ENCODE measurements at places on chromosomes 5 and 9.
A peak's percentile ranks its signal among the peaks of the same experiment; 100 is the strongest.

DNA sequence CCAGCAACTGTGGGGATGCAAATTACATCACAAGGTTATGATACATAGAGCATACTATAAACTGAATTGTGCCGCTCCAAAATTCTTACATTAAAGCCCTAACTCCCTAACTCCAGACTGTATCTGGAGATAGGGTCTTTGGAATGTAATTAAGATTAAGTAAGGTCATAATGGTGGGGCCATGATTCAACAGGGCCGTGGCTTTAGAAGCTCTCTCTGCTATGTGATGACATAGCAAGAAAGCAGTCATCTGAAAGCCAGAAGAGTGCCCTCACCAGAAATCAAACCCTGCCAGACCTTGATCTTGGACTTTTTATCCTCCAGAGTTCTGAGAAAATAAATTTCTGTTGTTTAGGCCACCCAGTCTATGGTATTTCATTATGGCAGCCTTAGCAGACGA lies 123.9 kb downstream of the FBXL17 start:
- peak; percentile 57 for DNase-seq

GRCh38 chr5:87313216-87313615 lies 45.5 kb downstream of the RASA1 start:
- DNase-seq, result no peak

- DNase-seq, result no peak
Observed at GRCh38 chr5:157457391-157457790, 2.6 kb upstream of the NIPAL4 start.

DNA sequence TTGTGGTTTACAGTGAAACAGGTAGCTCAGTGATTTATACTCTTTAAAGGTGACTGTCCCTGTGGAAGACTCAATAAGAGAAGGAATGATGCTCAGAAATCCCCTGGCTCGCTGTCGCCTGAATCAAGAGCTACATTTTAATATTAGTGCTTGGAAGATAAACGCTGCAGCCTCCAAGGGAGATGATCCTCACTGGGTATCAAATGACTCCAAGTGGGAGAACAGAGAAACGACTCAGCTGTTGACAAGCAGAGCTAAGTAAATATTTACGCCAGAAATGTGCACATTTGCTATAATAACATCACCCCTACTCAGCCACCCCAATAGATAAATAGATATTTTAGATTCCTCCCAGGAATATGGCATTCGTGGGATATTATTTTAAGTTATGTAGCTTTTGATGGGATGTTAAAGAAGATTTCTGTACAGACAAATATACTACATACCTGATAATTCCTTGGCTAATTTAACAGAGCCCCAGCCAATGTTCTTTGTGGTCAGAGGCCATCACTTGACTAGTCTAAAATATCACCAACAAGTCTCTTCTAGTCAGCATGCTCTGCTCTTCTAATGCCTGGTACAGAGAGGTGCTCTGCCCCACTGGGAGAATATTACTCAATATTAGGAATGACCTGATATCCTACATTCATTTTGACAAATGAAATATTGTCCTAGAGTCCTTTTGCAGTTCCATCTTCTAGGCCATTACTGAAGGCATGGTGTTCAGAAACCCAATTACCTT lies 18.3 kb upstream of the CCDC192 start:
- DNase-seq, result no peak

GRCh38 chr5:96022971-96023370 lies 61.3 kb upstream of the ELL2 start:
- no peak for DNase-seq

DNA sequence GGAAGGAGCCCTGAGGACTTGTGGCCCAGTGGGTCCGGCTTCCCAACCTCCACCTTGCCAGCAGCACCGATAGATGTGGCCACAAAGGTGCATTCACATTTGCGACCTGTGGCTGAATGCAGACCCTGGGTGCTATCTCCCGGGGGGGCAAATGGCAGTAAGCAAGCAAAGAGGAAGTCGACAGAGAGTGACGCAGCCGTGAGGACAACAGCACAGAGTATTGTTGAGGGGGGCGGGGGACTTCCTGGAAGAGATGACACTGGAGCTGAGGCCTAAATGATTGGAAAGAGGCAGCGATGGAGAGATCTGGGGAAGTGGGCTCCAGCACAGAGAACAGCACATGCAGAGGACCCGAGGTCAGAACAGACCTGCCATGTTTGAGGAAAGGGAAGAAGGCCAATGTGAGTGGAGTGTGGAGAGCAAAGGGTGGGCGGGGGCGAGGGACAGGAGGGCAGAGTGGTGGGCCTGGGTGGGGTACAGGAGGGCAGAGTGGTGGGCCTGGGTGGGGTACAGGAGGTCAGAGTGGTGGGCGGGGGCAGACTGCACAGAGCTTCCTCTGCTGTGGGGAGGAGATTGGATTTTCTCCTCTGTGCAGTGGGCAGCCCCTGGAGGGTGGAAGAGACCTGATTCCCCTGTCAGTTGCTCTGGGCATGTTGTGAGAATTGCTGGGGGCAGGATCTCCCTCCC lies 42.6 kb downstream of the ADAMTS2 start:
- no peak for DNase-seq

GRCh38 chr9:109997682-109998081 lies 210.3 kb downstream of the C9orf152 start:
- no peak for DNase-seq

GRCh38 chr9:96149533-96150280 lies 152.3 kb downstream of the HSD17B3 start:
- no peak for DNase-seq

- no peak for DNase-seq
Observed at GRCh38 chr9:38000735-38001134, 68.3 kb downstream of the SHB start.

DNA sequence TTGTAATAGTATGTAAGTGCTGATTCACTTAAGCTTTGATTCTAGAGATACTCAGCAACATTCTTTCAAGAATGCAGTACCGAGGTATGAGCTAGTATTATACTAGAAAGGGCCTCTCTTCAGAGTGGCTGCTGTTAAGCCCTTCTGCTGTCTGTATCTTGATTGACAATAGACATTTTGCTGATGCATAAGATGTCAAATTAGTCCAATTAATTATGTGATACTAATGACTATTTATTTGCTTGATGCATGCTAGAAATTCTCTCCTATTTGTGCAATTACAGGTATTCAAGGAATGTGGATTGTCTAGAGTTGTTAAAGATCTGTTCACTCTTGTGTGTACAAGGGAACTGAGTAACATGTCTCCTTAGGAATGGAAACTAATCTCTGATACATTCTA lies 92.3 kb upstream of the PTGER4 start:
- DNase-seq, result no peak

- no peak for DNase-seq
Observed at GRCh38 chr9:127492616-127493015, 41.3 kb downstream of the LRSAM1 start.

DNA sequence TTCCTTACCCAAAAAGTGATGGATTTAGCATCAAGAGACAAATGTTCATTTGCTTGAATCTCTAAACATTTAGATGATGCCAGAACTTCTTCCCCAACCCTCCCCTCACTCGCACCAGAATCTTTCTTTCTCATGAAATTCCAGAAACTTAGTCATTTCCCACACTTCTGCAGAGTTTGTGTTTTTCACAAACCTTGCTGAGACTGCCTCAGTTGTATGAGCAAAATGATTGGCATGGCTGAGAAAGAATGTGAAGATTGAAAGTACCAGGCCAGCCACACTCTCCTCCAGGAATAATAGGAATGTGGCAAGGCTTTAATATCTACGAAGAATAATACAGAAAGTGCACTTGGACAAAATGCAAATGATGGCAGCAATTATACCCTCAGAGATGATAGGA lies 428.3 kb upstream of the CDH6 start:
- DNase-seq, result peak; percentile 28

GRCh38 chr5:33420946-33421345 lies 19.8 kb upstream of the TARS1 start:
- DNase-seq, result no peak

GRCh38 chr9:105418588-105419500 lies 29.0 kb upstream of the FSD1L start:
- no peak for DNase-seq

- DNase-seq, result no peak
Observed at GRCh38 chr5:64794053-64794770, 25.5 kb downstream of the CWC27 start.

DNA sequence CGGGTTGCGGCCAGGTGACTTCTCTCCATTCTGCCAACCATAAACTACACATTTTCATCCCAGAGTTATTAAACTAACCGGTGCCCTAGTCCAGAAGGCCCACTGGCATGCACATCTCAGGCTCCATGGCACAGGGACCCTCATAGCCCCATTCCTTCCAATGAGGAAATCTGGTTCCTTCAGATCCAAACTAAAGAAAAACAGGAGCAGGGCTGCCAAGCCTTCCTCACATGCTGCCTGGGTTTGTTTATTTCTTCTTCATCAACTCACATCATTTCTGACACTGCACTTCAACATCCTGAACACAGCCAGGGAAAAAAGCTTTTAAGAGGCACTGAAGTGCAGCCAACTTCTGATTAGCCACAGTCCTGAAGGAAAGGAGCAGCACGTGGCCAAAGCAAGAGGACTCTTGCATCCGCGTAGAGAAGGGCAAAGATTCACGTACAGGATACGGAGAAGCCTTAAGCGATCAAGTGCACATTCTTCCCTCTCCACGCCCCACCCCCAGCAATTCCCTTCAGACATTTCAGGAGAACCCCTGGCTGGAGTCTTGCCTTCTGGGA lies 22.5 kb downstream of the LHFPL2 start:
- no peak for DNase-seq

DNA sequence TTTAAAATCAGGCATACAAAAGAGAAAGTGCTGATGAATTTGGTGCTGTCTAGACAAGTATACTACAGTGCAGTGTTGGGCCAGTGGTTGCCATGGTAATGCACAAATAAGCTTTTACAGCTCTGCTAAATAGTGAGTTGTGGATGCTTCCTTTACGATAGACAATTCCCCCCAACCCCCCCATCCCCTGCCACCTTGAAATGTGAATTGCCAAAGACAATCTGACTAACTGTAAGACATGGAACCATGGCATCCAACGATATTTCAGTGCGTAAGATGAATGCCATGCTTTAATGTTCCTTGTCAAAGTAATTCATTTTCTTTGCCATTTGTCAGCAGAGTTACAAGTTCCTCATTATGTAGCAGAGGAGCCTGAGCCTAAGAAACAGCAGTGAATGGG lies 91.5 kb upstream of the NREP start:
- DNase-seq, result no peak

DNA sequence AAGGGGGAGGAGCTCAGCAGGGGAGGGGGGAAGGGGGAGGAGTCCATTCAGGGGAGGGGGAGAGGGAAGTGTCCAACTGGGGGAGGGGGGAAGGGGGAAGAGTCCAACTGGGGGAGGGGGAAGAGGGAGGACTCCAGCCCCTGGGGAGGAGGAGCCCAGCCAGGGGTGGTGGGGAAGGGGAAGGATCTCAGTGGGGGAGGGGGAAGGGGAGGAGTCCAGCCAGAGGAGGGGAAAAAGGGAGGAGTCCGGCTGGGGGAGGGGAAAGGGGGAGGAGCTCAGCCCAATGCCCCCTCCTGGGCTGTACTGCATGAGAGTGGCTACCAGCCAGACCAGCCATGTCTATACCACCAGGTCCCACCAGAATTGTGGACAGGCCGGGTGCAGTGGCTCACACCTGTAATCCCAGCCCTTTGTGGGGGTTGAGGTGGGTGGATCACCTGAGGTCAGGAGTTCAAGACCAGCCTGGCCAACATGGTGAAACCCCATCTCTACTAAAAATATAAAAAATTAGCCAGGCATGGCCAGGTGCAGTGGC lies 30.6 kb upstream of the ADAMTS2 start:
- DNase-seq, result no peak

GRCh38 chr9:19689328-19690101 lies 99.3 kb downstream of the SLC24A2 start:
- peak; percentile 8 for DNase-seq

GRCh38 chr9:93686880-93687236 lies 110.5 kb downstream of the PHF2 start:
- no peak for DNase-seq

DNA sequence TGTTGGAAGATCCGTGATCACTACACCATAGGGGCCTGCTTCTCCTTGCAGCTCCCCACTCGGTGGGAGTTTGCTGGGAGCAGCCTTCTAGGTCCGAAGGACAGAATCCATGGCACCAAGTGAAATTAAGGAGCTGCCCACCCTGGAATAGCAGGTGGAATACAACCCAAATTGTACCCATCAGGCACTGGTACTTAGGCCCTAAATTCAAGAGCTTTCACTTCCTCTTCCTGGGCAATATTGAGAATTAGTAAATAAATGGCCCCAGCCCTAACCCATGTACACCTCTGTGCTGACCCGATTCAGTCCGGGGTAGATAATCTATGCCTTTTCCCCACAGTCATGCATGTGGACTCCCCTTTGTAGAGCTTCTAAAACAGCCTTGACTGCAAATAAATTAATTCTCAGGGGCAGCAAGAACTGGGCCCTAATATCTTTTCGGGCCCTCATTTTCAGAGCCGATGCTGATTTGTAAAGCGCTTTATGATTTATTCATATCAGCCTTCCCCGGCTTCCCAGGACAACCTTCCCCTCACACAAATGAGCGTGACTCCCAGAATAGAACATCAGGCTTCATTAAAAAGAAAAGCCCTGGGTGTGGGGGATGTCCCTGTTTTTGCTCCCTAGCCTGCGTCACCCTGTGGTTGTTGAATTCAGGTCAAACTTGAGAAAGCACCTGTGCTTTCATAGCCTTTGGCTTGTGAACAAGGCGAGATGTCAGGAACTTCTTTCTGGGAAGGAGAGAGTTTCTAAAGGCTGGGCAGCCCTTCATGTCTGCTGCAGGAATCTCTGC lies 126.1 kb upstream of the TBC1D2 start:
- DNase-seq, result no peak

- peak; percentile 38 for DNase-seq
Observed at GRCh38 chr9:93097511-93098201, 1.6 kb downstream of the CARD19 start.

GRCh38 chr5:146725025-146725424 lies 153.5 kb downstream of the PPP2R2B start:
- DNase-seq, result peak; percentile 39

GRCh38 chr5:27234916-27235315 lies 196.5 kb upstream of the CDH9 start:
- no peak for DNase-seq

DNA sequence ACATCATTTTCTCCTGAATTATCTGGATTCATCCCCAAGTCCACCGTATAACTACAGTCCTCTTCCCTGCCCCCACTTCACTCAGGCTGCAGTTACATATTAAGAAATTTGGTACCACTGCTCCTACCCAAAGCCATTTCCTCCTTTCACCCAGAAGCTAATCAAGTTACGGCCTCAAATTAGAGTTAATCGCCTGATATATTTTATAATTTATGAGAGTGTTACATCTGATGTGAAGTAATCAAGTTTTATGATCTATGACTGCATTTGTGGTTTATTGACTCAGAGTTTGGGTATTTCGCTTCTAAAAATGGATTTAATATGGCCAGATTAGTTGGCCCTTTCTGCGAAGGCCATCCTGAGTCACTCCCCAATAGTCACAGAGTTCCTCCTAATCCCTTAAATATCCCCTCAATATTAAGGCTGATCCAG lies 223.6 kb upstream of the KIF2A start:
- peak; percentile 79 for DNase-seq

- peak; percentile 86 for DNase-seq
Observed at GRCh38 chr5:181187500-181188213, 17.3 kb downstream of the TRIM7 start.

- DNase-seq, result no peak
Observed at GRCh38 chr5:160788102-160788660, 63.8 kb downstream of the ATP10B start.
